ENCODE measurements at places on chromosomes 2 and 18.

DNA sequence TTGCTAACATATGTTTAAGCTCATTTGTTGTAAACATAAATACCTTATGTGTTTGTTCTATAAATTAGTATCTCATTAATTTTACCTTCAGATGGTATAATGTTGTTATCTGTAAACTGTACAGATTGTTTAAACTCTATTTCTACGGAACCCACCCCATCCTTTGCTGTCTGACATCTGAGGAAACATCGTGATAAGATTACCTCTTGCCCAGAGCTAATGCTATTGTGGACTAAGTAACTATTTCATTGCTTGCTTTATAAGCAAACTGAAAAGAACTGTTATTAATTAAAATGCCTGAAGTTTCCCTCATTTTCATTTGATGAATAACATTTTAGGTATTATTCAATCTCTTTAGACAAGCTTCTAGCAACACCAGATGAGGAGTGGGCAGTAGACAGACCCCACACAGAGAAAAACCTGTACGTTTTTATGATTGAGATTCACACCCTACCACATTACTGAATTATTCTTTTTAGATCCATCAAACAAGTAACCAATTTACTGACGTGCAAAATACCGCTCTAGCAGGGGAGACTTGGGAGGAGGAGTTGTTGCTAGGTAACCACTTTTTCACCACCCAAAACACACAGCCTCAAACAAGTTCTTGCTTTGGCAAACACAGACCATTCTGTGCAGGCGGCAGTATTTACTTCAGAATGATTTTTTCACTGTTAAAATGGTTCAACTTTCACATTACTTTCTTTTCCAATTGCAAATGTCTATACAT, 1.9 kb upstream of the SYT4 start:
- DNase-seq = no peak

DNA sequence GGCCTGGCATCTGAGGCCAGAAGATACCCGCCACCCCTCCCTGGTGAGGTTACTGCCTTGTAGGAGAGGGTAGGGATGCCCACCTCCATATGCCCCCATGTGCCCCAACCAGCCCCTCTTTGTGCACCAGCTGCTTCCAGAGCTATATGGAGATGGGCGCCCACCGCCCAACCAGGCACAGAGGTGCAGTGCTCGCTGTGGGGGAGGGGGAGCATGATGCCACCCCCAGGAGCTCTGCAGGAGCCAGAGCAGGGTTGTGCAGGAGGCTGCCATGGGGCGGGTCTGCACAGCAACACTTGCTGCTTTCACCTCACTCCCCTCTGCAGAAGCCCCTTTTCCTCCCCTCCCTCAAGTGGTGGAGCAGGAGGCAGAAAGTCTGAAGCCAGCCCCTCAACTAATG, 174.6 kb downstream of the SMAD7 start:
- DNase-seq = no peak

DNA sequence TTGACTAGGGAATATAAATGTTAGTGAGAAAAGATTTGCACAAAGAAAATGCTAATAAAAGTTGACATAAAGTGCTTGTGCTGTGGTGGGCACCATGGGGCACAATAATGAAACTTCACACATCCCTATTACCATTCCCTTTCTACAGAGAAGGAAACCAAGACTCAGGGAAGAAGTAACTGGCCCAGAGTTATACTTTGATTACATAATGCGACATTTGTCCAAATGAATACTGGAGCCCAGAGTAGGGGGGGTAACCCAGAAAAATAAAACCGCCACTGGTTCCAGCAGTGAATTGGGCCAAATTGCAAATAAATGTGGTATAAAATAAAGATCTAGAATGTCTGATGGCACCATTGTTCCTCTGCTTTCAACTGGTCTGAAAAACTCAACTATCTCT, 106.1 kb upstream of the PPP1CB start:
- DNase-seq = no peak

DNA sequence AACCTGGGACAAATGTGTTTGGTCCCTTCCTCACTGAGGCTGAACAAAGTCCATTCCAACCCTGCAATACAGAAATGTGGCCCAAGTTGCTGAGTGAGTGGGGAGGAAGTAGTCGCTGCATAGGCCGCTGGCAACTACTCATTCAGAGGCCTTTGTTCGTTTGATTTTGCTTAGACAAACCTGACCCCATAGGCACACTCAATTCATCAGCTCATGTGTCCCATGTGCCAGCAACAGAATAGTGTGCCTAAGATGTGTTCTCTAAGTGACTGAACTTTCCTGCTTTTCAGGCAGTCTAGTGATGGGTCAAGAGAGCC, 23.0 kb downstream of the PTPN18 start:
- DNase-seq = no peak

DNA sequence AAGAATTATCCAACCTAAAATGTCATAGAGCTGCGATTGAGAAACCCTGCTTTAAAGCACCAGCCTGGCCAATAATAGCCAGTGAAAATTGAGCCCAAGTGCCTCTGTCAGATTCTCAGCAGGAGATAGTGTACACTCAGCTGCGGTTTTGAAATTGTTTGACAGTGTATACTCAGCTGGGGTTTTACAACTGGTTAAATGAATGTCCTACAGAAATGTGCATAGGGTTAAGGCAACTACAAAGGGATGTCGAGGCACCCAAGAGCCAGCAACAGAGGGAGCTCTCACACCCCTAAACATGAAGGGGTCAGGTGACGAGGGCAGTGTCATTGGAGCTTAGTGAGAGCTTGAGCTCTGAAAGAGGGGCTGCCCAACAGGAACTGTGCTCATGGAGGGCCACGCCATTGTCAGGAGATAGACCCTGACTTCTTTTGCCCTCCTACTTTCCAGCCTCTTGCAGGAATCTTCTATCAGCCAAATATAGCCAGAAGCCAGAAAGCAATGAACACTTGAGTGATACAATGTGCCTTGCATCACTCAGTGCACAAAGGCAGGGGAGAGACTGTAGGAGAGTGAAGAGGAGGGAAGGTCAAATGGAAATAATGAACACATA, 15.1 kb downstream of the ACTG2 start:
- DNase-seq = peak; percentile 62

DNA sequence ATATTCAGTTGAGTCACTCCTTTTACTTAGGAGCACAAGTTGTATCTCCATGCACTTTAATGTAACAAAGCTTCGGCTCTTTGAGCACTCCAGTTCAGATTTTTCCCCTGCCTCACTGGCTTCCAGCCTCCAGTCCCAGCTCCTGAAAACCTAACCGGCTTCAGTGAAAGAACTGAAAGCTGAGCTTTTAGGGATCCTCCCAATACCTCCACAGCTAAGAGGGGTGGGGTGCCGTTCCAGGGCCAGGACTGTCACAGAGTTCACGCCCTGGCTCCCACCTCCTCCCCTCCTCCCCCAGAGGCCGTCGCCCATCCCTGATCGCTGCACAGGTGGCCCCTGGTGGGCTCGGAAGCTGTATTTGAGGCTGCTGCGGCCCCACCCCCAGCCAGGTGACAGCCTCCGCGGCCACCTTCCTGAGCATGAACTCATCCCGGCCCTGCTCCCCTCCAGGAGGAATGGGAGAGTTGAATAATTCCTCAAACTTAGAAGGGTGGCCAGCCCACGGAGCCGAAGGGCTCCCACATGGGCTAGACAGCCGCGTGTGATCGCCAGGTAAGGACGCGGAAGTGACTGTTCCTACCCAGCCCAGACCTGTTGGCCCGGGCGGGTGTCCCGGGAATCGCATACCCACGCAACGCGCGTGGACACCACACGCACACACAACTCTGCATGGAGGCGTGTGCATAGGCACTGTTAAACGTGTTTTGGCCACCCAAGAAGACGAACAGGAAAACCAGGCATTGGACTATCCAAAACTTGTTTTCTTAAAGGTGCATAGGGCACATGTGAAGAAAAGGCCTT, 1.8 kb downstream of the MYO5B start:
- DNase-seq = no peak

GRCh38 chr18:46518438-46518837, 138.6 kb downstream of the LOXHD1 start:
- no peak for DNase-seq

DNA sequence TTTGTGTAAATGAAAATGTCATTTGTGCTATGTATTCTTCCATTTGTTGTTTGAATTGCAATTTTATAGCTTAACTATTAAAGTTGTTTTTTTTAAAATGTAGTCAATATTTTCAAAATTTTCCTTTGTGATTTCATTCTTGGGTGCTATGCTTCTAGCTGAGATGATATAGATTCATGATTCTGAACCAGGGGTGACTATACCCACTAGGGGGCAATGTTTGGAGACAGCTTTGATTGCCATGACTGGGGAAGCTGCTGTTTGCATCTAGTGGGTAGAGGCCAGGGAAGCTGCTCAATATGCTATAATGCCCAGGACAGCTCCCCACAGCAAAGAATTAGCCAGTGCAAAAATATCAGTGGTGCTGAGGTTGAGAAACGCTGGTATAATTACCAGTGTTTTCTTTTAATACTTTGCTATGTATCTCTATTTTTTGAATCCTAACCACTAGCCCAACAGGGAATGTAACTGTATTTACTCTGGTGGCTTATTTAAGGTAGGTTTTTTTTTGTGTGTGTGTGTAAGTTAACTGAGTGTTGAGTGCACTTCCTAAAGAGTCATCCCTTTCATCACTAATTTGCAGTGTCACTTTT, 99.7 kb downstream of the MEP1B start:
- peak; percentile 19 for DNase-seq

DNA sequence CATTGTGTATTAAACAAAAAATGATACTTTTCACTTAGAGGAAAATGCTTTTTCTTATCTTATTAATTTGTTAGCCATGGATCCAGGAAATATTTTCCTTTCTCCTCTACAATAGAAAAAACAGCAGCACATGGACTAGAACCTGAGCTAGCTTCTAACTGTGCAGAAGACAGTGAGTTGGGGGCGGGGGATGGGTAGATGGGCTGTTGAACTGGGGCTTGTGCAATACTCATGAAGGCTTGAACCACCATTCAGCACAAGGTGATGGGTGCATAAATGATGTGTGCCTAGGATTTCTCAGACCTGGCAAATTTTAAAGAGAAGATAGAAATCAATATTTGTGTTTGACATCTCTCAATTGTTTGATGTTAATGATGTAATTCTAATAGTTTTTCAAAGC, 42.0 kb downstream of the COL5A2 start:
- no peak for DNase-seq

- no peak for DNase-seq
Measured at GRCh38 chr2:37472959-37473358, 128.5 kb downstream of the QPCT start.

- no peak for DNase-seq
Measured at GRCh38 chr2:62084801-62085200, 111.1 kb upstream of the B3GNT2 start.

DNA sequence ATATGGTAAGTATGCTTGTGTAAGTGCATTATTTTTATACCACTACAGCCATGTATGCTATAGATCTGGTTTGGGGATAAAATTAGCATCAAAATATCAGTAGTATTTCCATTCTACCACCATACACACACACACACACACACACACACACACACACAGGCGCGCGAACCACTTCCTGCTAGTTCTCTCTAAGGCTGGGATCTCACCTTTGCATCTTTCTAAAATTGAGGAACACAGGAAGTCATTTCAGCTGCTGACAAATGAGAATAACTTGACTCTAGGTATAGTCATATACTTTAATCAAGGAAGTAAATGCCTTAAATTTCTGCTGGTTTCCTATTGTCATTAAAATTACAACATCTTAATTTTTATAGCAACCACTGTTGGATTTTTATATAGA, 72.5 kb downstream of the RBM43 start:
- no peak for DNase-seq

GRCh38 chr18:67813380-67814028, 297.0 kb upstream of the DSEL start:
- no peak for DNase-seq

DNA sequence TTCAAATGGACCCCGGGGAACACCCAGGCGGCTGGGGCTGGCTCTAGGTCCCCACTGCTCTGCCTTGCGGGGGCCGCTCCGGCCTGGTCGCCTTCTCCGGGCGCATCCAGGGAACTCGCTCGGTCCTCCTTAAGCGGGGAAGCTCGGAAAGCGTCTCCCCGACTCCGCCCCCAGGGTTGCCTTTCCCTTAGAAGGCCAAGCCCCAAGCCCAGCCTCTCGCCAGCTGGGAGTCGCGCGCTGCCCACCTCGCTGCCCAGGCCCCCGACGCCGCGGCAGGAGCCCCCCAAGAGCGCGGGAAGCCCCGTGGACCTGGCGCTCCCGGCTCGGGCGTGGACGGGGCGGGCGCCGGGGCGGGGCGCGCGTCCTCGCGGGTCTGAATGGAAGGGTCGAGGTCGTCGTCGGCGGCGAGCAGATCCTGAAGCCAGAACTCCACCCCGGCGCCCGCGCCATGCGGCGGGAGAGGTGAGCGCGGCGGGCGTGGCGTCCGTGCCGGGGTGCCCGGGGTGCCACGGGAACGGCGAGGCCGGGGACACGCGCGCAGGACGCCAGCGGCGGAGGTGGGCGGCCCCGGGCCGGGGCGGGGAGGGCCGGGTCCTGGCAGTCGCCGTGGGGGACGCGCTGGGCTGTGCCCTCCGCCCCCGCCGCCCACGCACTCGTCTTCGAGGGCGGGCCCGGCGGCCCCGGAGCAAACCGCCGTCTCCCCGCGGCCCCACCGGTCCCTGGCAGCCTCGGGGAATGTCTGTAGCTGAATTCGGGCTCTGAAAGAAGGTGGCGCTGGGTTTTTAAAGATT, at the start of gene BOK:
Gene BOK (plus strand): TSS at position 214 of the 791 bp plus-strand sequence. CDS start 739 bp downstream, outside the sequence.
- no peak for DNase-seq

DNA sequence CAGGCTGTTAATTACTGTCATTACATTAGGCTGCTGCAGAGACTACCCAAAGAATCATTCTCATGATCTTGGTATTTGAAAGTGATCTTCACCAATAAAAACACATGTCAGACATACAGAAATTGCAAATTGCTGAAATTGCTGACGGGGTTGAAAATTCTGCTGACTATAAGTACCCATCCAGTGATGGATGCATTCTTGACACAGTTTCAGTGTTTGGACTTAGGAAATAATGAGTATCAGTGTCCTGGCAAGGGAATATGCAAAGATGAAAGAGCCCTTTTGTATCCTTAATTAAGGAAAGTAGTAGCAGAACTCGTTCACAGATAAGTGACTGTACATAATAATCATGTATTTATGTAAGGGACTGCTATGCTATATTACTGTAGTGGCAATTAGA, 221.1 kb upstream of the ATP5MC3 start:
- DNase-seq = no peak

- no peak for DNase-seq
Measured at GRCh38 chr2:105517814-105518705, 119.2 kb upstream of the FHL2 start.

GRCh38 chr2:197121255-197121654, 189.3 kb downstream of the ANKRD44 start:
- no peak for DNase-seq

DNA sequence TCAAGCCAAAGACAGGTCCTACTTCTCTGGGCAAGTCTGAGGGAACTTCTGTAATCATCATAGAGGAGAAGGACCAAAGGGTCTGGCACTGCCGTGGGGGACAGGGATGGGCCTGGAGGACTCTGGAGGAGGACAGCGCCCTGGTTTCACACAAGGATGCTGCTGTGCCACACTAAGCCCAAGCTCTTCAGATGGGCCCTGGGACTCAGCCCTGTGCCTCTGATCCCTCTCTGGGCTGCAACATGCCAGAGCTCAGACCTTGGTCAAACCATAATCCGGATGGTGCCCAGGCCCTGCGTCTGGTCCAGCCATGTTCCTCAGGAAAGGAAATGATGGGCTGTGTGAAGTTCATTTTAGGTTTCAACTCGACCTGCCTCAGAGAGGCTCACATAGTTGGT, 222.0 kb upstream of the COPS8 start:
- DNase-seq = no peak

- DNase-seq = no peak
Measured at GRCh38 chr2:8526403-8526696, 155.5 kb upstream of the ID2 start.

- DNase-seq = no peak
Measured at GRCh38 chr2:119005051-119005450, 63.1 kb downstream of the MARCO start.

Measured in stimulated activated CD4-positive, alpha-beta T cell treated with anti-CD3 and anti-CD28 coated beads, Interleukin-4, amount 100 ng/mL, for 24 hours (primary cell).